Activated T-cell treated with anti-CD3 and anti-CD28 coated beads, Interleukin-2, amount 50 U/mL, for 4 hours (primary cell): ENCODE measurements at places on chromosomes 16 and 17. TPM values are rescaled to one million over a fixed set of nuclear protein-coding genes. Genes with fewer than 3 reads are reported as not detected.

- no peak for DNase-seq
These were observed 67.6 kb downstream of the CDH13 start for GRCh38 chr16:82694239-82694874.

The SPATA32 gene
- total RNA-seq = 0.63 TPM

The ATP1B2 gene
- 0.13 TPM for total RNA-seq

- no peak for DNase-seq
These were observed 7.1 kb downstream of the ARL4D start for GRCh38 chr17:43405861-43406260.

DNA sequence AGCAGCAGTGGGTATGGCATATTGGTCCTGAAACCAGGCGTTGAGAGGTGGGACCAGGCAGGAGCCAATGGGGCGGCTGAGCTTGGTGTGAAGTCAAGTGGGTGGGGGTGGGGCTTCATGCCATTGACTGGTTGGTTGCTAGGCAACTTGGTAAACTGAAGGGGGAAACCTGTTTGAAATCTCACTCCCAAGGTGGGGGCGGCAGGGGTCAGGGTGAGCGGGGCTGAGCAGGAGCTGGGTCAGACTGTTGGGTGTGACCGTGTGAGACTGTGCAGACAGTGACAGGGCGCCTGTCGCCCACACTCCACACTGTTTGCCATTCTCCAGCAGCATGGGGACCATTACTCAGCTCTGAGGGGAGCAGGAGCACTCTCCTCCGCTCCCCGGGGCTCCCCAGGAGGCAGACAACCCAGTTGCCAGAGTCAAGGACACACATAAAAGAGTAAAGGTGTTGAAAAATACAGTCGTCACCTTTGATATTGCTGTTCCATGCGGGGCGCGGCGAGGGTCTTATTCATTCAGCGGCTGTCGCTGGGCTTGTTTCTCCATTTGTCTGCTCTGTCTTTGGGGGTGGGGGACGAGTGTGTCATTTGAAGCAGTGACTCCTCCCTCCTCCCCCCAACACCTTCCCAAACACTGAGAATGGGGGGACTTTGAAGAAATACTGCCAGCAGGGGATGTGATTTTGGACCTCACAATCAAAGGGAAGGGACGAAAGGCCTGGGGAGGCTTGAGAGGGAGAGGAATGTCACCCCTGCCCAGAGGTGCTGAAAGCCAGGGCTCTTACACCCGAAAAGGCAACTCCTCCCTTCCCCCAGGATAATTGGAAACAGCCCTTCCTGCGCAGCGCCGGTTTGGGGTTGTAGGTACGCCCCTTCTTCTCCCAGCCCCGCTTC lies 1.2 kb upstream of the EFNB3 start:
- DNase-seq = no peak

DNA sequence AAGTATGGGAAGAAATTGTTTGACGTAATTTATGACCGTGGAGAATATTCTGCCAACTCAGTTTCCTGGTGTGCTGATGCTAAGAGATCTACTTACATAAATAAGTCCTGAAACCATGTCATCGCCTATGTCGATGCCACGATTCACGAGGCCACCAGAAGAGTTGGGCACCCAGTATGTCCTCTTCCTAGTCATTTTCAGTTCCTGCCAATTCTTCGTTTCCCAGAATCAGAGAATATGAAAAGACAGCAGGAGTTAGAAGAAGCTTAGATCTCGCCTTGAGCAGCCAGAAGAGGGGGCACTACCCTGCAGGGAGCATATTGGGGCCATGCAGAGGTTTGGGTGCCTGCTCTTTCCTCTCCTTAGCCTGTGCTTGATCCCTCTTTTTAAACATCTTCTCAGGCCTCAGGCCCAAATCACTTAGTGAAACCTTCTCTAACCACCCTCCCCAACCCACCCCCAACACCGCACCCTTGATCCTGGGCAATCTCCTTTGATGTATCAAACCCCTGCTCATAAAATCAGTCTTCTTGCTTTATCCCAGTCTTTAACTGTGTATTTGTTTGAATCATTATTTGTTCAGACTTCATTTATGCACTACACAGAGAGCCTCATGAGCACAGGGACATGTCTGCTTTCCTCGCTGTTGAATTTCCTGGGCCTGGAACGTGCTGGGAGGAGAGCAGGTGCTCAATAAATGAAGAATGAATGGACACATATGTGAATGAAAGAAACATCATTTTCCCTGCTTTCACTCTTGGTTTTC lies 12.2 kb upstream of the LONP2 start:
- DNase-seq = no peak

DNA sequence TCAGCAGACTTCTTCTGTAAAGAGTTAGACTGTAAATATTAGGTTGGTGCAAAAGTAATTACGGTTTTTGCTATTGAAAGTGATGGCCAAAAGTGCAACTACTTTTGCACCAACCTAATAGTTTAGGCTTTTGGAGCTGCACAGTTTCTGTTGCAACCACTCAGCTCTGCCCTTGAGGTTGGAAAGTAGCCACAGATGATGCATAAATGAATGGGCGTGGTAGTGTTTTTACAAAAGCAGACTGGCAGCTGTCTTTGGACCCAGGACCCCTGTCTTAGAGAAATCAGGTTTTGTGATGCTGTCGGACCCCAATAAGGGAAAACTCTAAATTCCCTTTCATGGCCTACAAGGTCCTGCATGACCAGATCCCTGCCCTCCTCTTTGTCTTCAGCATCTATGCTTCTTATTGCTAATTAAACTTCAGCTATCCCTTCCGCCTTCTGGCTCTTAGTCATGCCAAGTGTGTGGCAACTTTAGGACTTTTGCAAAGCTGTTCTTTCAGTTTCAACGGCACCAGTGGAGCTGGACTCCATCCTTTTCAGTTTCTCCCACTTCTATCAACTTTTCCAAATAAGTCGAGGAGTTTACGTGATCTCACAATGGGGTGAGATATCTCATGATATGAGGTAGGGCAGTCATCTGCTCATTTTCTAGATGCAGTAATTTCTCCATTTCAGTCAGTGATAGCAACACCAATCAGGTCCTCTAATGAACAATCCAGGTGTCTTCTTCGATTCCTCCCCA lies 232.3 kb downstream of the XYLT1 start:
- no peak for DNase-seq

- no peak for DNase-seq
These were observed 160.3 kb upstream of the RPH3AL start for GRCh38 chr17:512926-513325.

The CDH3 gene
- total RNA-seq = 0.34 TPM

- no peak for DNase-seq
These were observed 60.6 kb upstream of the CMIP start for GRCh38 chr16:81384006-81384405.

DNA sequence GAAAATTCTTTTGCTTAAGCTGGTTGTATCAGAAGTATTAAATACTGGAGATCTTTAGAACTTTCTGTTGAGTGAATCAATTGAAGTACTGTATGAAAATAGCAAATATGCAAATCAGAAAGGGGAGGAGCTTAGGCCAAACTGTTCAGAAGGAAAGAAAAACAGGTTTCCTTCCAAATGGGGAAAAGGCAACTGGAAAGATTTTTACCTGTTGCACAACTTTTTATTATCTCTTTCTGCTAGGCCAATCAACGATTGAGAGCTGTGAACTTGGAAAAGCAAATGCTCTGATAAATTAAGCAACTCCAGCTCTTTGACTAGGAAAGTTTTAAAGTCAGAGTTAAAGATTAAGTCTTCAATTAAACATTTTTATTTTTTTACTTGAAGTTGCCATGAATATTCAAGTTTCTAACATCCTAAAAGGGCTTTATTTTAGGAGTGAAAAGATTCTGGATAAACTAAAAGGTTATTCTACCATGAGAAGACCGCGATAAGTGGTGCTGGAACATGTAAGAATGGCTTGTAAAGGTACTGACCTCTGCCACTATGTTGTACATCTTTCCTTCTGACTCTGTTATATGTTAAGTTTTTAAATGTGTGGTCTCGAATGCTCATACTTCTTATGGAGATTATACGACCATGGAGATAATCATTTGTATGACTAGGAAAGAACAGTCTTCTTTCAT lies 16.5 kb downstream of the DCUN1D3 start:
- no peak for DNase-seq

- no peak for DNase-seq
These were observed at the start of gene HS3ST2 for GRCh38 chr16:22813948-22814710. TSS of gene HS3ST2 (plus strand) at chr16:22814162. CDS start at chr16:22814611, 449 bp downstream.

The DNAAF1 gene
- total RNA-seq = not detected

The ARHGAP27 gene
- 46.0 TPM for total RNA-seq

GRCh38 chr17:77529328-77529650 lies 388.5 kb downstream of the SEC14L1 start:
- DNase-seq = no peak

- DNase-seq = no peak
These were observed 28.2 kb downstream of the PRKCA start for GRCh38 chr17:66330646-66331037.

The MAPT gene
- 1.8 TPM for total RNA-seq

The SAMD14 gene
- 0.52 TPM for total RNA-seq

DNA sequence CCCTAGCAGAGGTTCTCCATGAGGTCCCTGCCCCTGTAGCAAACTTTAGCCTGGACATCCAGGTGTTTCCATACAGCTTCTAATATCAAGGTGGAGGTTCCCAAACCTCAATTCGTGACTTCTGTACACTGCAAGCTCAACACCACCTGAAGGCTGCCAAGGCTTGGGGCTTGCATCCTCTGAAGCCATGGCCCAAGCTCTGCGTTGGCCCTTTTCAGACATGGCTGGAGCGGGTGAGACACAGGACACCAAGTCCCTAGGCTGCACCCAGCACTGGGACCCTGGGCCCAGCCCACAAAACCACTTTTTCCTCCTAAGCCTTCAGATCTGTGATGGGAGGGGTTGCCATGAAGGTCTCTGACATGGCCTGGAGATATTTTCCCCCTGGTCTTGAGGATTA lies 1292.0 kb downstream of the CDH8 start:
- no peak for DNase-seq

GRCh38 chr17:40491486-40491885 lies 9.9 kb downstream of the TNS4 start:
- DNase-seq = no peak

GRCh38 chr16:61820398-61820797 lies 215.8 kb downstream of the CDH8 start:
- DNase-seq = no peak

The TMEM235 gene
- not detected for total RNA-seq

The WDR90 gene
- 81.0 TPM for total RNA-seq

DNA sequence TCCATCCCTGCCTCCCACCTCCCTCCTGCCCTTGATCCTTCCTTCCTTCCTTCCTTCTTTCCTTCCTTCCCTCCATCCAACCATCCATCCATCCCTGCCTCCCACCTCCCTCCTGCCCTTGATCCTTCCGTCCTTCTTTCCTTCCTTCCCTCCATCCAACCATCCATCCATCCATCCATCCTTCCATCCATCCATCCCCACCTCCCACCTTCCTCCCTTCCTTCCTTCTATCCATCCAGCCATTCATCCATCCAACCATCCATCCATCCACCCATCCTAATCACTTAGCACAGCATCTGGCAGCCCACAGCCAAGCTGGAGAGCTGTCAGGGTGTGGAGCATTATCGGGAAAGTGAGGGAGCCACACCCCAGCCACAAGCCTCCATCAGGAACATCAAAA lies 54.5 kb downstream of the TK2 start:
- no peak for DNase-seq

The KRTAP3-3 gene
- total RNA-seq = not detected

The ZNF469 gene
- total RNA-seq = 1.3 TPM

DNA sequence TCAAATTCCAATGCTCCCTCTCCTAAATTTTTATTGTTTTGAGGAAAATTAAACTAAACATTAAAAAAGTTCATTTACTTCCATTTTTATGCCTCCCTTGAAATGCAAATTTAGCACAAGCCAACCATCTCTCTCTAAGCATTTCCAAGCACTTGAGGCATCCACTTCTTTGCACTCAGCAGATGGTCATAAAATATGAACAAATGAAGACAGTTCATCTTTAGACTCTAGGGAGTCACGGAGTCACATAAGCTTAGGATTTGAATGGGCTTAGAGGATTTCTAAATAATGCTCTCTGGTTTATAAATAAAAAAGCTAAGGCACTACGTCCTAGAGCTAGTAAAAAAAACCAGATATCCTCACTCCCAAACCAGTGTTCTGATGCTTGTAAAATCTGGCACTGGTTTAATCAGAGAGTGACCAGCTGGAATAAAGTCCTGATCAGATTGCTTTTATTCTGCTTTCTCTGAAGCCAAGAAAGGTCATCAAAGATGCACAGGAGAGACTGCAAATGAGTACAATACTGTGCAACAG lies 204.2 kb downstream of the CA10 start:
- no peak for DNase-seq

The PIRT gene
- not detected for total RNA-seq

The C17orf107 gene
- total RNA-seq = 2.7 TPM

DNA sequence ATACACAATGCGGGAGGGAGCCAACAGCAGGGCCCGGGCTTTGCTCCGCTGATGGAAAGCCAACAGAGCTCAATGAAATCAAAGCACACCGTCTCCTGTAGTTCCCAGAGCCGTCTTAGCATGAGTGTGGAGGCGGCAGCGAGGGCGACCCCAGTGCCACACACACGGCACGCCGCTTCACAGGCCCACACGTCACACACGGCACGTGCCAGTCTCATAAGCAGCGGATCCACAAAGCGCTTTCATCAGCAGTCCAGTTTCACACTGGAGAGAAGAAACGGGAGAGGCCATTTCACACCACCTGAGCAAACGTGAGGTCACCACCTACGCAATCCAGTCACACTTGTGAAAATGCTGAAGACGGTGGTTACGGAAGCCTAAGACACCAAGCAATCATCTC lies 34.8 kb downstream of the CYB5D2 start:
- no peak for DNase-seq

- DNase-seq = peak; percentile 80
These were observed 7.0 kb upstream of the GNG13 start for GRCh38 chr16:807347-808084.

DNA sequence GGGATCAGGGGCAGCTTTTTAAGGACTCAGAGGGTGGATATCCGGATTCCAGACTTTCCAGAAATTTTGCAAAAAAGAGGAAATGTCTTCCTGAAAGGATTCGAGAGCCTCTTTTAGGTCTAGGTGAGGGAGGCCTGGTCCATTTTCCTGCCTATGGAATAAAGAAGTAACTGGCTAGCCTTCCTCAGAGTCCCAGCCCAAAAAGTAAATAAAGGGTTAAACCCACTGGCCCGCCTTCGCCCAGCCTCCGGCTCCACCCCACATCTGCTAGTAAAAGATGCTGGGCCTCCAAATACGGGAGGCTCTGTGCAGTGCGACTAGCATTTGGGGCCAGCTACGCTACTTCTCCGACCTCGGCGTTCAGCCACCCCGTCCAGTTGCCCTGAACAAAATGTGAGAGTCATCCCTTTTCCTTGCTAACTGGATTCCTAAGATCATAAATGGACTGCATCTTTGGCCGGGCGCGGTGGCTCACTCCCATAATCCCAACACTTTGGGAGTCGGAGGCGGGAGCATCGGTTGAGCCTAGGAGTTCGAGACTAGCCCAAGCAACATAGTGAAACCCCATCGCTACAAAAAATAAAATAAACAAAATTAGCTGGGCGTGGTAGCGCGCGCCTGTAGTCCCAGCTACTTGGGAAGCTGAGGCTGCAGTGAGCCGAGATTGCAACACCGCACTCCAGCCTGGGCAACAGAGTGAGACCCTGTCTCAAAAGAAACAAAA lies 824 bp upstream of the MPP2 start:
- DNase-seq = peak; percentile 47

The CMTM1 gene
- 1.4 TPM for total RNA-seq

The ZFP1 gene
- total RNA-seq = 11.5 TPM
